ENCODE measurements at places on chromosomes 16 and 17.

DNA sequence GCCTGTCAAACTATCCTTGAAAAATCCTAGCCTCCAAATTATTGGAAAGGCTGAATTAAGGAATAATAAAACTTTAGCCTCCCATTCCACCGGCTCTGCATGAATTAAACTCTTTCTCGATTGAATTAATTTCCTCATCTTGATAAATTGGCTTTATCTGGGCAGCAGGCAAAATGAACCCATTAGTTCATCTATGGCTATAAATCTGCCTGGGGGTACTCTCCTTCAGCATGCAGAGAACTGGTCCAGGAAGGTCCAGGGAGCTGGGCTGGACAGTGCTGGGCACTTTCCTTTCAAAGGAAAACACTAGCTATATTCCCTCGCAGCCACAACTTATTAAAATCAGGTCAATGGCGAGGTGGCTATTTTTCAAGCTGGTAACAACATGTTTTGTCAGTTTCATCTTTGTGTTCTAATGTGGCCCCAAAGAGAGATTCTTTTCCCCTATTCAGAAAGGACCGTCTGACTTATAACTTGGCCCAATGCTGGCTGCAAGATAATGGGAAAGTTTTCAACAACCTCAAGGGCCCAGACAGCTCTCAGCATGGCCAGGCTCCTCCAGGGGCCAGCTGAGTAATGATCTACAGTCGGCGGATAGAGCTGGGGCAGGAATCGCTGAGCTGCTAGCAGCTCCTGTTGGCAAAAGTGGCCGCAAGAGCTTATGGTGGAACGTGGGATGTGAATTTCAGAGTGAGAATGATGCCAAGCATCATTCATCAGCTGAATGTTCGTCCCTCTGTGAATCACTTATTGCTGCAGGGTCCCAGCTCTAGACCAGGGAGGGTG lies 326.9 kb downstream of the SLC39A11 start:
- no peak for DNase-seq

GRCh38 chr16:12027558-12028287 lies 51.2 kb downstream of the SNX29 start:
- no peak for DNase-seq

DNA sequence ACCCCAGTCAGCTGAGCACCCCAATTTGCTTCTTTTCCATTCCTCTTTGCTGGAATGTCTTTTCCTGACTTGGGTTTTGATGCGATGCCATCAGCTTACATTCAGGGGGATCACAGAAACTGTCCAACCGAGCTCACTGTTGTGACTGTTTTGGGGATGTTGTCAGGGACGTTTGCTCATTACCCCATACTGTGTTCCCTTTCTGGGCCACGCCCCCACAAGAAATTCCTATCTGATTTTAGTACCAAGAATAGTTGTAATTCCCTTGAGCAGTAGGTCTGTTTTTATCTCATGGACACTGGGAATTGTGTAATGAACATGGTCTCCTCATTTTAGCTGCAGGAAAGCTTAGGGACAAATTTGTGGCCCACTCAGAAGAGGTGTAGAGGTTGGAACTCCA lies 2.6 kb upstream of the NTN1 start:
- DNase-seq, result no peak

DNA sequence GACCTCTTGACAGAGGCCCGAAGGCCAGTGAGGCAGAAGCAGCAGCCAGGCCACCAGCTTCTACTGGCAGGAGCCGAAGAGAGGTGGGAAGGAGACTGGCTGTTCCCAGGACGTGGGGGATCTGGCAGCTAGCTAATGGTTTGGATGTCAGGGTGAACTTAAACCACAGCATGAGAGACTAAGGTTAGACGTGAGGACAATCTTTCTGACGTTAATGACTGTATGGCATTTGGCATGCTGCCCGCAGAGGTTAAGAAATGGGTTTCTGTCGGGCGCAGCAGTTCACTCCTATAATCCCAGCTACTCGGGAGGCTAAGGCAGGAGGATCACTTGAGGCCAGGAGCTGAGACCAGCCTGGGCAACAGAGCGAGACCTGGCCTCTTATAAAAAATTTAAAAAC lies 6.3 kb upstream of the KRT13 start:
- no peak for DNase-seq

DNA sequence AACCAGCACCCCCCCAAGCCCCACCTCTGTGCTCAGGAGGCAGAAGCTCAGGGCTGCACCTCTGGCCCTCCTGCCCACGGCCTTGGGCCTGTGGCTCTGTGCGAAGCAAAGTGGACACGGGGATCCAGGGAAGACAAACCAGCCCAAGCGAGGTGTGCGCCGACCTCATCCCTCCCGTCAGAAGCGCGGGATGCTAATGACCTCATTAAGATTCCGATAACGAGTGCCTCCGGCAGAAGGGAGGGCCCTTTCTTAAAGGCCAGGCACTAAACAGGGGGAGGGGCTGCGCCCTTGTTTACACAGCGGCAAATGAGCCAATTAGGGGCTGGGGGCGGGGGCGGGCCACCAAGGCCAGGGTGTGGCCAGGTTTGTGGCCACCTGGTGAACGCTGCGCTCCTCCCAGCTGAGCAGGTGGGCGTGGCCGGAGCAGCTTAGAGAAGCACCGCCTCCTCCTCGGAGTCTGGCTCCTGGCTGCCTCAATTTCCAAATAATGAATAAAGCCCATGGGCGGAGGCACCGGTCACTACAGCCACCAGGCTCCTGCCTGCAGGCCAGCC lies 3.2 kb downstream of the CBX4 start:
- DNase-seq, result no peak

DNA sequence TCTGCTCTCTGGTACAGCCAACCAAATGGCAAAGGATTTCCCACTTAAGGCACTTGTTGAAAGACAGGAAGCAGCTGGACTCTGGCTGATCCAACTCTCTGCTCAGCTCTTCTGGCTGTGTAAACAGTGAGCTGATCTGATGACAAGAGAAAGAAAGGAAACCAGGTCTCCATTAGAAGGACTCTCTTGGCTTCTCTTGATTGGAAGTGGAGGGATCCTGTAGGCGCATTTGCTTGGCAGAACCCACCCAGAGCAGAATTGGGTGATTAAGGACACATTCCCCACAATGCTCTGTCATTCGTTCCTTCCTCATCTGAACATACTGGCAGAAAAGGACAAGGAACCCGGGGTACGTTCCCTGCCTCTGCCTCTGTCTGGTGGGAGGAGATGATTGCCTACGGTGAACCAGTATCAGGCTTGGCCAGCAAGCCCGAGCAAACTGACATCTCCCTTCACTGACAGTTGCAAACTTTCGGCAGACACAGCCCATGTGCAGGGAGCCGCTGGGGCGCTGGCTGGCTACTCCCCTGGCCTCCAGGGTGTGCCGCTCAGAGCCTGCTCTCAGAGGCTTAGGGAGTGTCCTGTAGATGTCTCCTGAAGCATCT lies 29.1 kb downstream of the LDHD start:
- no peak for DNase-seq

DNA sequence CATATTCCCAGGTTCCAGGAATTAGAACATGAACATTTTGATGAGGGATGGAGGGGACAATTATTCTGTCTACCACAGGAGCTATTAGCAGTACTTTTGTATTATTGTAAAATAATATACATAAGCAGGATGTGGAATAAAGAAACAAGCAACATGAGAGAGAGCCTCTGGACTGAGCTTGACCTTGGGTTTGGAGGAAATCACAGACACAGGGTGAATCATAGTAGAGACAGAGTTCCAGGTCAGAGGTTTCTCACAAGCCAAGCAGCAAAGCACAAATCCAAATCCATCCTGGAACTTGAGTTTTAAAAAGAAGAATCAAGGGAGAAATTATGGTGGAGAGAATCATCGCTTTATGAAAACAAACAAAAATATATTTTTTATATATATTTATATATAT lies 5.1 kb downstream of the KRT31 start:
- DNase-seq, result no peak

DNA sequence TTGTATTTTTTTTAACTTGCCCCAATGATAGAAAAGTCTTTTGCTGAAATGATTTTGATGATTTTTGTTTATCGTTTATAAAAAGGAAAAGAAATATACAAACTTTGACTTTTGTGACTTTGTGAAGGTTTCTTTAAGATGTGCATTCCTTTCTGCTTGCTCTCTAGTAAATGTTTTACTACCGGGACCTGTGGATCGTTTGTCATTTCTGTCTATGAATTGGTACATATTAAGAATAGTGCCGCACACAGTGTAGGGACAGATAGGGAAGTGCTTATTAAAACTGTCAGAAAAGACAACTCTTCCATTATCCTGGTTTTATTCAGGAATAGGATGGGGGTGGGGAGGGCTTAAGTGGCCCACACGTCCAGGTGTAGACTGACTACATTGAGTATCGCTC lies 8.1 kb upstream of the PSMC5 start:
- no peak for DNase-seq

GRCh38 chr16:85103114-85104079 lies 8.9 kb downstream of the CIBAR2 start:
- DNase-seq, result no peak

DNA sequence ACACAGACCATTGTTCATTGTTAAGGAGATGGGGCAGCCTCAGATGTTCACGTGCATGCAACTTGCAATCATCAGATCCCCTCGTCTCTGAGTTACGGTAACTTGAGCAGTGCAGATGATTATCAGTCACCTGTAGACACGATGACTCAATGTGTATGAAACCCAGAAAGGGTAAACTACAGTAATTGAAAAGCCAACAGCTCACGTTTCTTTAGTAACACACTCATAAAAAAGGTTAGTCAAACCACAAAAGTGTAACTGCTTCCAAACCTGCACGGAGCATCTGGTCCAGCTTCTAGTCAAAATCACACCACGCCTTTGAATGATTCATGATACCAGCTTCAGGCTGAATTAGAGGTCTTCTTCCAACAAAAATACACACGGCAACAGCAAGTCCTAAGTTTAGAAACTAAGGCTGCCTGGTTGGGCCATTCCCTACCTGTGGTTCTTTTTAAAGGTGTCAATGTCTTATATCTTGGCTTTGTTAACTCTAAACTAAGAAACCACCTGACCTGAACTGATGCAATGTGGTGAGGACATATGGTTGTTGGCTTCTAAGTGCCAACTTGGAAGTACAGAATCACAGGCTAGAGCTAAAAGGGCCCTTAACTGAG lies 32.3 kb downstream of the GRB7 start:
- peak; percentile 39 for DNase-seq

GRCh38 chr17:62802561-62803205 lies 5.4 kb downstream of the MARCHF10 start:
- no peak for DNase-seq

DNA sequence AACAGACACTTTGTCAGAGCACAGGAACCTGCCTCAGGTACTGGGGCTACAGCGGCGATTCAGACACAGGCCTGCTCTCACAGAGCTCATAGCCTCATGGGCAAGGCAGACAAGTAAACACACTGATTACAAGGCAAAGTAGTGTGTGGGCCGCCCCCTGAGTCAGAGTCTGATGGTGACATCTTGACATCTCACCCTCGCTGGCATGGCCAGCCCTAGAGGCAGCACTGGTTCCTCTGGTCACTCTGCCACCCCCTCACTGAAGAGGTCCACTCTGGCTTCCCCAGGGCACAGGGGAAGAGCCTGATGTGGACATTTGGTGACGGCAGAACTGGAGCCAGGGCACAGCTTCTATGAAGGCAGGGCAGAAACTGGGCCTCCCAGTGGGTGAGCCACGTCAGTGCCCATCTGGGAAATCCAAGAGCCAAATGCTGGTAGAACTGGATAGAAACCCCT lies 32.9 kb upstream of the TOB1 start:
- no peak for DNase-seq

DNA sequence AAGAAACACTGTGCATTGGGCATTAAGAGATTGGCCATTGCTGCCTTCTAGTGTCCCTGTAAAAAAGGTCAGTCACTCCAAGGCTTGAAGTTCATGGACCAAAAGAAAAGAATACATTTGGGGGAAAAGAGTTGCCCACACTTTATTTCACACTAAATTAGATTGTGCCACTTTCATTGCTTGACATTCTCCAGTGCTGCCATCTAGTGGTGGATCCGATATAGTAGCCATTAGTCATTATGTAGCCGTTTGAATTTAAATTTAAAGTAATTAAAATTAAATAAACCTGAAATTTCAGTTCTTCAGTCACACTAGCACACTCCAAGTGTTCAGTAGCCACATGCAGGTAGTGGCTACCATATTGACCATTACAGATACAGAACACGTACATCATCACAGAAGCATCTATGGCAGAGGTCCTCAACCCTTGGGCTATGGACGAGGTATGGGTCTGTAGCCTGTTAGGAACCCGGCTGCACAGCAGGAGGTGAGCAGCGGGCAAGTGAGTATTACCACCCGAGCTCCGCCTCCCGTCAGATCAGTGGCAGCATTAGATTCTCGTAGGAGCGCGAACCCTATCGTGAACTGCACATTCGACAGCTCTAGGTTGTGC lies 21.9 kb upstream of the CDH5 start:
- peak; percentile 17 for DNase-seq

- no peak for DNase-seq
Measured at GRCh38 chr16:69314534-69314933, 3.4 kb downstream of the VPS4A start.

GRCh38 chr17:81735264-81736102 lies 23.4 kb downstream of the SLC25A10 start:
- DNase-seq, result no peak

DNA sequence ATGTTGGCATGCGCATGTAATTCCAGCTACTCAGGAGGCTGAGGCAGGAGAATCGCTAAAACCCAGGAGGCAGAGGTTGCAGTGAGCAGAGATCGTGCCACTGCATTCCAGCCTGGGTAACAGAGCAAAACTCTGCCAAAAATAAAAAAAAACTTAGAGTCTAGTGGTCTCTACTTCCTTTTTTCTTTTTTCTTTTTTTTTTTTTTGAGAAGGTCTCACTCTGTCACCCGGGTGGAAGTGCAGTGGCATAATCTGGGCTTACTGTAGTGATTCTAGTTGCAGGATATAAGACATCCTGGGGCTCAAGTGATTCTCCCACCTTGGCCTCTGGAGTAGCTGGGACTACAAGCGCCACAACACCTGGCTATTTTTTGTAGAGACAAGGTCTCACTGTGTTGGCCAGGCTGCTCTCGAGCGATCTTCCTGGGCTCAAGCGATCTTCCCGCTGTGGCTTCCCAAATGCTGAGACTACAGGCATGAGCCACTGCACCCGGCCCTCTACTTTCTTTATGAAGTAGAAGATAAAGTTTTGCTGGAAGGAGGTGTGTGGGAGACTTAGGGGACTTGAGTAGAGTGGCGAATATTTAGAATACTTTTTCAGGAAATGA lies 47.9 kb upstream of the TAOK1 start:
- no peak for DNase-seq

GRCh38 chr16:88697831-88698615 lies 8.2 kb downstream of the RNF166 start:
- no peak for DNase-seq

- no peak for DNase-seq
Measured at GRCh38 chr16:84029297-84030047, 13.1 kb downstream of the SLC38A8 start.

DNA sequence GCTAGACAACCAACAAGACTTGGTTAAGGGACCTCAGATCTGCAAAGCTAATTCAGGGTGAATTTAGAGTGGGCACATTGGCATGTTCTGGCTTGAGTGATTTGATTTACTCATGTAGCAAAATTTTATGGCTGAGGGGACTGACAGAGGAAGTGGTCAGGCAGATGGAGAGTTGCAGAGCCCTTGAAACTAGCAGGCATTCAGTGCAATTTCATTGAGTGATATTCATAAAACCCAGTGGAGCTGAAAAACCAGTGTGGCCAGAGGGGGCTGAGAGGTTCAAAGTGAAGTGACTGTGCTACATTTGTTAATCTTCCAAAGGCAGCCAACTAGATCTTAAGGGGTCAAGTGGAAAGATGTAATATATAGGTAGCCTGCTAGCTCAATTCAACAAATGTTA lies 2.2 kb upstream of the TMEM94 start:
- DNase-seq, result no peak

GRCh38 chr16:84136331-84137125 lies 8.4 kb downstream of the HSDL1 start:
- no peak for DNase-seq

GRCh38 chr16:88796278-88796677 lies 7.3 kb upstream of the CDT1 start:
- no peak for DNase-seq

Data from stimulated activated CD8-positive, alpha-beta memory T cell treated with anti-CD3 and anti-CD28 coated beads, Interleukin-7, amount 100 ng/mL, for 48 hours (primary cell).